ENCODE measurements at places on chromosomes 11 and 22.

DNA sequence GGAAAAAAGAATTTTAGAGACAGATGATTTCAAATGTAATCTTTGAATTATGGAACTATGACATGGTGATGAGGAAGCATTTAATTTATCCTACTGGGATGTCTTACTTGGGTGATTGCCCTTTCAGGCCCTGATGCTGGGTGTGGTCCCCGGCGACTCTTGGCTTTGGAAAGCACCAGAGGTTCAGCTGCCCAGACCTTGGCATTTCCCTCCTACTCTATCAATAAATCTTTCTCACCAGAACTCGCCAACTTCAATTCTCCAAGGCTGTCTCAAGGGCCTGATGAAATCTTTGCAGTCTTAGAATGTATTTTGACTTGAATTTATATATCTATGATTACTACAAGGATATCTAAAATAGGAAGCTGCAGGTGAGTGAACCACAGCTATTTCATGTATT, 18.5 kb upstream of the OR4D5 start:
- no peak for DNase-seq

DNA sequence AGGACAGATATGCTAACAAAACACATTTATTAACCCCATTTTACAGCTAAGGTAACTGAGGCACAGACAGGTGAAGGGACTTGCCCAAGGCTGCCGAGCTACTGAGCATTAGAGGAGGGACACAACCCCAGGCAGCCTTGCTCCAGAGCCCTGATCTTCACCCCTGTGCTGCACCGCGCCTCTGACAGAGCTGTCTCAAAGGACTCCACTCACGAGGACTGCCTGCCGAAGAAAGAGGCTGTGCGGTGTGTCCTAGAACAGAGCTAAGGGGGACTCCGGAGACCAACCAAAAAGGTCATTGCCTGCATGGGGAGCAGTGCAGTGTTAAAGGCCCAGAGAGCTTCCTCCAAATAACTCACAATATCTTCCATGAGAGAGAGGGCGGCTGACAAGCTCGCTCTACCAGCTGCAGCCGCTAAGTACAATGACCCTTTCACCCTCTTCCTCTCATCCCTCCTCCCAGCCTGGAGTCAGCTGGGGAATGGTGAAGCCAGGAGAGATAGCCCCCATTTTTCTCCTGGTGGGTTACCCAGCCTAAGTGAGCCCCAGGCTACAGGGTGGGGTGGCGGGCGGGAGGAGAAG, 119.2 kb downstream of the DSCAML1 start:
- DNase-seq: no peak

GRCh38 chr22:24141586-24141985, 39.7 kb upstream of the SUSD2 start:
- no peak for DNase-seq

DNA sequence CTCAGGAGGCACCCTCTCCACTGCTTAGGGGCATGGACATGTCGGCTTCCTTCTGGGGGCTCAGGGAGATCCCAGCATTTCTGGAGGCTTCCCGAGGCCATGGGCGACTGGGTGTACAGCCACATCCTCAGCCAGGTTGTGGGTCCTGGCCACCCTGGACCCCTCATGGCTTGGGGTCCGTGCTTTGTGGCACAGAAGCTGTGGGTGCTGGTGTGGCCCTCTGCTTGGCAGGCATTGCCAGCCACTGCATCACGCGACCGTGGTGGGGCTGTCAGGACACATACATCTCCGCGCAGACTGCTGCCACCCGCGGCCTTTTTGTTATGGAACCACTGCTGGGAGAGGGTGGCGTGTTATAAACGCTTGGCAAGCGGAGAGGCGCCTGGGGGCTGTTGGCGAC, 1174.9 kb downstream of the BRD1 start:
- no peak for DNase-seq

DNA sequence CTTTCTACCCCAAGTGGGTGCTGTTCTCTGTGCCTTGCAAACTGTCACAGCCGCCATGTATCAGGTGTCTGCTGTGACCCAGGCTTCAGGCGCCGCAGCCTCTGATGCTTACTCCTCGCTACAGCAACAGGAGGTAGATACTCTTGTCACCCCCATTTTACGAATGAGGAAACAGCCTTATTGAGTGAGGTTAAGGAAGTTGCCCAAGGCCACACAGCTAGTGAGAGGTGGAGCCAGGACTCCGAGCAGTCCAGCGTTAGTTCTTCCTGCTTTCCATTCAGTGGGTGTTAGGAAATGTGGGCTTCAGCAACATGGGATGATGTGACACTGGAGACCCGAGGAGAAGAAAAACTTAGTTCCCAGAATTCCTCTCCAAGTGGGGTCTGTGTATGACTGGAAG, 14.3 kb downstream of the RNF215 start:
- DNase-seq: no peak

DNA sequence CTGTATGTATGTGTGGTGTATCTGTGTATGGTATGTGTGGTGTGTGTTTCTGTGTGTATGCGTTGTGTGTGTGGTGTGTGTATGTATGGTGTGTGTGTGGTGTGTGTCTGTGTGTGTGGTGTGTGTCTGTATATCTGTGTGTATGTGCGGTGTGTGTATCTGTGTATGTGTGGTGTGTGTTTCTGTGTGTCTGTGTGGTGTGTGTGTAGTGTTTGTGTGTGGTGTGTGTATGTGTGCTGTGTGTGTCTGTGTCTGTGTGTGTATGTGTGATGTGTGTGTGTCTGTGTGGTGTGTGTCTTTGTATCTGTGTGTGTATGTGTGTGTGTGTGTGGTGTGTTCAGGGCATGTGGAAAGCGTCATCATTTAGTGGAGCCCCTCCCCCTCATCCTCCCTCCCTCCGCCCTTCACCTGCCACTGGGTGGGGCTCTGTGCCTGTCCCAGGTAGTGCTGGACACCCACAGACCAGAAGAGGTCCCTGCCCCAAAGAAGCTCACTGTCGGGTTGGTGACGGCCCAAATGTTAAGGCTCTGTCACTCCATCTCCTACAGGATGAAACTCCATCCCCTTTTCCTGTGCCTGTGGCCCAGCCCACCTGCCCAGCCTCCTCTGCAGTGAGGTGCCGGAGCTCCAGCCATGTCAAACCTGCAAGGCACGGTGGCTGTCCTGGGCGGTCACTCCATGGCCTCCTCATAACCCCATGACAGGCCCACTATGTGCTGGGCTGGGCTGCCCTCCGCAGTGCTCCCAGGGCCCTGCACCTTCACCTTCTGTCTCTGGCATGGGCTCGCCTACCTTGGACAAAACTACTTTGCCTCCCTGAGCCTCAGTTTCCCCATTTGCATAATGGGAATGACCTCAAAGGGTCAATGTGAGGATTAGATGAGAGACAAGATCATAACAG, 23.4 kb upstream of the SHISAL1 start:
- peak; percentile 5 for DNase-seq

DNA sequence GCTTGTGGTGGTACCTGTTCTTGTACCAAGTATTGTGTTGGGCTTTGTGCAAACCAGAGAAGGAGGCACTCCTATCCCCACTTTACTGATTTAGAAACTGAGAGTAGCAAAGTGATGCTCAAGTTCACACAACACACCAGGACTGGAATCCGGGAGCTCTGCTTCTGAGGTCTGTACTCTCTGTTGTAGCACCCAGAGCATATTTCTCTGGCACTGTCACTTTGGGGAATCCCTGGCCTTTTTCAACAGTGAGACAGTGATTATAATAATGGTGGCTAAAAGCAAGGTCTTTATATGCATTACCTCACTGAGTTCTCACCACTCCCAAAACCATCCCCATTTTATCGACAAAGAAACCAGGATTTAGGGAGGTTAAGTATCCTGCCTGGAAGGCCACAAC, 362.4 kb downstream of the TENM4 start:
- no peak for DNase-seq

GRCh38 chr11:75718419-75719339, 1.0 kb downstream of the MOGAT2 start:
- no peak for DNase-seq

GRCh38 chr11:132691848-132692550, 840.3 kb downstream of the OPCML start:
- no peak for DNase-seq

- no peak for DNase-seq
Measured at GRCh38 chr11:39786682-39787081, 1672.8 kb downstream of the LRRC4C start.

GRCh38 chr11:88596786-88597185, 259.2 kb upstream of the CTSC start:
- no peak for DNase-seq

DNA sequence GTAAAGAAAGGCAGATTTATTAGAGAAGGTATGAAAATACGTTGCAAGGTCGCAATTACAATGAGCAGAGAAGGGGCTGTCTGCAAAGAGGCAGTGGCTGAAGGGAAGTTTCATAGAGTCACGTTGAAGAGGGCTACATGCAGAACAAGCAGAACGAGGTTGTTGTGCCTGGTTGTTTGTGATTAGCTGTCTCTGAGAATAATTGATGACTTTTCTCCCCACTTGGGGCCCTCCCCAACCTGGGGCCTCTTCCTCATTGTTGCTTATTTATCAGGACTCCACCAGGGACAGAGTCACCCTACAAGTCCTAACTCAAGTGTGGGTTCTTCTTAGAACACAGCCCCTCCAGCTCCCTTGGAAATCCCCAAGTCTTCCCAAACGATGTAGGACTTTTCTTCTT, 29.1 kb downstream of the CSF2RB start:
- DNase-seq: no peak

GRCh38 chr22:35192129-35192918, 65.0 kb upstream of the HMGXB4 start:
- no peak for DNase-seq

DNA sequence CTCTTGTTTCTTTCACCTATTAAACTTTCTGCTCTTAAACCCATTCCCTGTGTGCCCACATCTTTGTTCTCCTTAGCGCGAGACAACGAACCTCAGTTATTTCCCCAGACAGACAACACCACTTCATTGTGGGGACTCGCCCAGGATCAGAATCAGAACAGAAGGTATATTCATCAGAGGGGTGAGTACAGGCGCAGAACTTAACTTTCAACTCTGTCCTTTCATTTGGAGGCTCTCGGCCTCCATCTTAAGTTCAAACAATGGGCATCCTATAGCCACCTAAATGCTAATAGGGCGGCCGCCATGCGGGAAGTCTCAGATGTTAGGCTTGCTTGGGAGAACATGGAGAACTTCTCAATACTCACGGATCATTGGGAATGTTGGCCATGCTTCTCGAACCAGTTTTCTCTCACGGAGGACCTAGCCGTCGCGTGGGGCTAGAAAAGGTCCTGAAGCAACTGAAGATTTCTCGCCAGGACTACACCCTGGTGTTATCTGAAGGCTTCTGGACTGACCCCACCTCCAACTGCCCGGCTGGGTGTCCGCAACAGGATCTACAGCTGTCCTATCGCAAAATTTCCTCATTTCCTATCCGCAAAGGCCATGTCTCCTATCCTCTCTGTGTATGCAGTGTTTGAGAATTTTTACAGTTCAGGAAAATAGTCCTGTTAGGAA, 13.4 kb upstream of the HYLS1 start:
- no peak for DNase-seq

DNA sequence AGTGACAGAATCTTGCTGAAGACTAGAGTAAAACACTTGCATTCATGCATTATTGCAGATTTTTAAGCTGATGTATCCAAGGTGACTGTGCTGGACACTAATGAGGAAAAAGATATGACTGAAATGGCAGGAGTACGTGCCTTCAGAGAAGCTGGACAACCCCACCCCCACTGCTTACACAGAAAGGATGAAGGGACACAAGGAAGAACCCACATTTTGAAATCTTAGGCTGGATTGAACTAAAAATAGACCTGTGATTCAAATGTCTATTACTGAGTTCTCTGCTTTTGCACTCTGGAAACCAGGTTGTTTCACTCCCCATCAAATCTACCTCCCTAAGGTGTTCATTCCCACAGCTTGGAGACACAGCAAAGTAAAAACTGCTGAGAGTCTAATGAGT, 117.1 kb downstream of the KCNC1 start:
- no peak for DNase-seq

DNA sequence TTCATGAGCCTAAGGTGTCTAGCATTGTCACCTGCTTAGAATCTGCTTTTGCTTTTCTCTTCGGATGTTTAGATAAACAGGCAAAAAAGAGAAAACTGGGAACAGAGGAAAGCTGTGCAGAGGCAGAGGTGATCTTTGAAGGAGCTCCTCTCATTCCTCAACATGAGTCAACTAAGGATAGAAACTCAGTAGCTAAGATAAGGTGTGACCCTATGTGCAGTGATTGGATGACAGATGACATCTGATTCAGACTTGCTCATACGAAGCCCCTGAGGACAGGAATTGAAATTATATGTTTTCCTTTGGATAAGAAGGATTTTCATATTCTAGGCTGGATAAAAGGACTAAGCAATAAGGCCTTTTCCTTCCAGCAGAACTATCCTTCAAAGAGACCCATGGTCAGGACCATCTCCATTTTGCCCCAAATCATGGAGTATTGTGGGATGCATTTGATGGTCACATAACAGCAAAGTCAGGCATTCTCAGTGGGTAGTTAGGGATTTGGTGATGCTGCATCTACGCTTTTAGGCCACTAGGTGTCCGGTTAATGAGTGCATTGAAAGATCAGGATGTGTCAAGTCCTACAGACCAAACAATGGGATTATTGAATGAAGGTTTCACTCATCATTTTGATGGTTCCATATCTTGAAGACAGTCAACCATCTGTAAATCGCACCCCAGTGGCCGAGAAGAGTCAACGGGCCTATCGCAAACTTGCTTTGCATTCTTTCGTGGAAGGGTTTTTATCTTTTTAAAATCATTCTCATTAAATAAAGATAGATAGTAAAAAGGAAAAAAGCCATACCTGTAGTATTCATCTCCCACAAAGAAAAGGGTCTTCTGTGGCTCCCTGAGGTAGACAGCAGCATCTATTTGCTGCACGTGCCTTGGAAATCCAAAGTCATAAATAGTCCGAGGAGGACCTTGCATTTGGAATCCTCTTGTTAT, 32.2 kb downstream of the MMP20 start:
- DNase-seq: peak; percentile 3

- DNase-seq: peak; percentile 35
Measured at GRCh38 chr22:25172153-25172552, 27.5 kb upstream of the CRYBB3 start.

- no peak for DNase-seq
Measured at GRCh38 chr11:2210366-2211112, 38.9 kb upstream of the TH start.

GRCh38 chr11:1156506-1157340, 1.0 kb upstream of the MUC5AC start:
- DNase-seq: no peak

GRCh38 chr22:37591823-37592404, 12.0 kb upstream of the LGALS2 start:
- no peak for DNase-seq

DNA sequence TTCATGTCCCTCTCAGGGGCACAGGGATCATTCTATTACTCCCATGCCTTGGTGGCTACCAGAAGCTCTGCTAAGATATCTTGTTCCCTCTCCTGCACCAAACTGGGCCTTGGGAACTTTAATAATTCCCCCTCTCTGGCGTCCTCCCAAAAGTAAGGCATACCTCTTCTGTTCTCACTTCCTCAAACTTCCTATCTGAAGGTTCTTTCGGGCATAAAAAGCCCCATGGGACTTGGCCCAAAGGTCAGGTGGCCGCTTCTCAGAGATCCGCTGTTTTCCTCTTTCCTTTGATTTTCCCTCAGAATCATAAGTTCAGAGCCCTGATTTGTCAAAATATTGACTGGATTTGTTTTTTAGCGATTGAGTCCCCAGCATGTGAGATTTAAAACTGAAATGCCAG, 13.0 kb downstream of the POLD3 start:
- DNase-seq: no peak

- no peak for DNase-seq
Measured at GRCh38 chr11:57633394-57634070, 16.2 kb downstream of the YPEL4 start.

GRCh38 chr11:41461057-41461681, 1.7 kb upstream of the LRRC4C start:
- peak; percentile 1 for DNase-seq
